ENCODE measurements at places on chromosomes 4 and X.

DNA sequence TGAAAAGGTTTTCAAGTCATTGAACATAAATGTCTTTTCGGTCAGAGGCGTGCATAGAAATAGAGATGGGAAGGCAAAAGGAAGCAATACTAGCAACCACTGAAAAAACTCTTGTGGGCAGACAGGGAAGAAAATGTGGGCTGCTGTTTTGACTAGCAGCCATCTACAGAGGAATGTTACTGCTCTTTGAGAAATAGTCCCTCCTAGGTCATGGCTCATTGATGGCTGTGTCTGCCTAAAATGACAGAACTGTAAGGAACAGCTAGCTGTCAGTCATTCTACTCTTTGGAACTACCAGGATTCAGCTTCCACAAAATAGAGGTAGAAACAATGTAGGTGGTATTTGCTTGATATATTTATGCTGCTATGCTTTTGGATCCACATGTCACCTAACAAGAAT, 26.9 kb upstream of the TMPRSS11B start:
- no peak for DNase-seq

DNA sequence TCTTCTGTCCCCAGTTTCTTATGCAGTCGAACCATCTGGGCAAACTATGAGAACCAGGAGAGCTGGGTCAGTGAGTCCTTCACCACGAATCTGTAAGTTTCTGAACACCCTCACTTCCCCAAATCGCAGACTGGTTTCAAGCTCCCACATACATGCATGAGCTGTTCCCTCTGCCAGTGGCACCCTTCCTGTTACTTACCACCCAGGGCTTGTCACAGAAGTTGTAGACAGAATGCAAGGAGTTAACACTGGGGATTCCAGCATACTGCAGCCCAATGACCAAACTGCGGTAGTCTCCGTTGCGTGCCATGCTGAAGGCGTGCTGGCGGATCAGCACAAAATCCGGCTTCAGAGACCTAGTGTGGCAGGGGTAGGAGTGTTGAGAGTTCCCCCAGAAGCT, 14.6 kb downstream of the SYN1 start:
- no peak for DNase-seq

DNA sequence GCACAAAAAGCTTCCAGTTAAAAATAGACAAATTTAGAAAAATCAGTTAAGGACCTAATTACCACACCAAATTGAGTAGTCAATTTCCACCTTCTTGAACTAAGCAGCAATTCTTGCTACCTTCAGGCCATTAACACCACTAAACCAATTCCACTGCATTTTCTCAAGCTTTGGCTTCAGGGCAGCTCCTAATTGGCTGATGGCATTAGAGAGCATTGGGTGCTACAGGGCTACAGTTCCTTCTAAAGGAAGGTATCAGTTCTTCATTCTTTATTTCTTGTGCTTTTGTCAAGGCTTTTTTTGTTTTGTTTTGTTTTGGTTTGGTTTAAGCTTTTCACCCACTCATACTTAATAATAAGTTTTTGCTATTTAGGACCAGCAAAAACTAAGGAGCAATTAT, 90.2 kb upstream of the FAM241A start:
- no peak for DNase-seq

DNA sequence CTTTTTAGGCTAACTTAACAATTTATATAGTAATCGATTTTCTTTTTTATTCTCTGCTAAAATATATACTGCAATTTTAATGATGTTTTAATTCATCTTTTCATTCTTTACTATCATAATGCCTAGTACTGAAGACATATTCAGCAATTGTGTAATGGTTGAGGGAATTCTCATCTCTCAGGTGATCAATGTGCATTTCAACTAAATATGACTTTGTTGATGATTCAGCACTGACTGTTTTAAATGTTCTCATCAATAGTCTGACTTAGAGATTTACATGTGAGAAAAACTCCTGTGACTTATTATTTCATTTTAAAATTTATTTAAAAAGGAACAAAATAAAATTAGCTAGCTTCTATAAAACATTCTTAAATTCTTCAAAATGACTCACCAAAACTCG, 1450.3 kb downstream of the STIM2 start:
- DNase-seq = no peak

- no peak for DNase-seq
Measured at GRCh38 chr4:123232439-123232838, 164.2 kb upstream of the SPRY1 start.

DNA sequence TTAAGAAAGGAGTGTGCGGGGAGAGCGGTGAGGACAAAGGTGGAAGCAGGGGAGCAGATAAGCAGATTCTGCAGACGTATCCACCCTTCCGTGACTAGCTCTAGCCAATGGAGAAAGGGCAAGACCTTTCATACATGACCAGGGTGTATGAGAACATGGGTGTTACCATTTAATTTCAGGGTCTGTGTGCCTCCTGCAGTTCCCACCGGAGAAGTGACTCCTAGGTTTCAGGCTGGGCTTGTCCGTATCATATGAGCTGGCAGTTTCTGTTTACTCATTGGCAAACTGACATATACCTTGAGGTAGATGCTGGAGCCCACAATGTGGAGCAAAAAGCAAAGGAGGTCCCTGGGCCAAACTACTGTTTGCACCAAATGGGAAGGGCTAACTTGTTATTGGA, 6.8 kb downstream of the RBM47 start:
- no peak for DNase-seq

DNA sequence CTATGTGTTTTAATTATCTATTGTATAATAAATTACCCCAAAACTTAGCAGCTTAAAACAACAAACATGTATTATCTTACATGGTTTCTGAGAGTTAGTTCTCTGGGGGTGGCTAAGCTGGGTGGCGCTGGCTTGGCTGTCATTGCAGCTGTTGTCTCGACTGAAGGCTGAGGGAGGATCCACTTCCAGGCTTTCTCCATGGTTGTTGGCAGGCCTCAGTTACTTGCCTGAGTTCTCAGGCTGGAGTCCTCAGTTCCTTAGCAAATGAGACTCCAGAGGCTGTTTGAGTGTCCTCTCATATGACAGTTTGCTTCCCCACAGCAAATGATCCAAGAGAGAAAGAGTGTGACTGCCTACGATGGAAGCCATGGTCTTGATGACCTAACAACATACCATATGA, 23.5 kb upstream of the GALNT7 start:
- DNase-seq = no peak

GRCh38 chr4:179804440-179804839, 2362.2 kb upstream of the AGA start:
- DNase-seq = no peak

GRCh38 chrX:132775263-132775823, 183.1 kb downstream of the HS6ST2 start:
- no peak for DNase-seq

- no peak for DNase-seq
Measured at GRCh38 chr4:5014007-5014682, 5.1 kb downstream of the CYTL1 start.

- no peak for DNase-seq
Measured at GRCh38 chr4:182553653-182554052, 310.5 kb downstream of the TENM3 start.

DNA sequence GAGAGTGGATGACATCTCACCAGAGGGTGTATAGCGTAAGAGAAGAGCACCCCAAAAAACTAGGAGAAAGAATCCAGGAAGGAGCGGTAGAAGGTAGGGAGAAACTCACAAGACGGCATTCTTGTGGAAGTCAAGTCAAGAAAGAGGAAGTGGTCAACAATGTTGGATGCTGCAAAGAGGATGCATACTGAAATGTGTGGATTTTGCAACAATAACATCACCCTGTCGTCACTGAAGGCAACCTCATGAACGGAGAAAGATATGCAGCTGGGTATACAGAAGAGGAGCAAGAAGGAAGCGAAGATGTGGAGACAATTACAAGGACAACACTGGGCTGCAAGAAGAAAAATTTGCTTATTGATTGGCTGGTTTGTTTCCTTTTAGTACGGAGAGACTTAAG, 11.4 kb upstream of the TAPT1 start:
- no peak for DNase-seq

DNA sequence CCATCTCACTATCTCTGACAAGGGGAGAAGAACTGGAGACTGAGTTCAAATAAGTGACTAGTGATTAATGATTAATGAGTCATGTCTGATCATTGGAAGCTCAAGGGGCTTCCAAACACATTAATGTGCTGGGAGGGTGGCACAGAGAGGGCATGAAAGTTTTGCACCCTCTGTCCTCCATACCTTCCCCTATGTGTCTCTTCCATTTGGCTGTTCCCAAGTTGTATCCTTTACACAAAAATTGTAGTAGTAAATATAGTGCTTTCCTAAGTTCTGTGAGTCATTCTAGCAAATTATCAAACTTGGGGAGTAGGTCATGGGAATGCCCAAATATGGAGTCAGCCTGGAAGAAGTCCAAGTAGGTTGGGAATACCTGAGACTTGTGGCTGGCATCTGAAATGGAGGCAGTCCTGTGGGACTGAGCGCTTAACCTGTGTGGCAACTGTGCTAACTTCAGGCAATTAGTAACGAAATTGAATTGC, 4.1 kb upstream of the FAM200B start:
- DNase-seq = no peak

- no peak for DNase-seq
Measured at GRCh38 chr4:83546786-83547185, 10.9 kb downstream of the GPAT3 start.

GRCh38 chr4:6974138-6974848, 64.7 kb downstream of the TBC1D14 start:
- peak; percentile 61 for DNase-seq

GRCh38 chr4:108890484-108890881, 127.6 kb upstream of the ETNPPL start:
- no peak for DNase-seq

- DNase-seq = no peak
Measured at GRCh38 chr4:183621875-183622274, 37.1 kb downstream of the RWDD4 start.

DNA sequence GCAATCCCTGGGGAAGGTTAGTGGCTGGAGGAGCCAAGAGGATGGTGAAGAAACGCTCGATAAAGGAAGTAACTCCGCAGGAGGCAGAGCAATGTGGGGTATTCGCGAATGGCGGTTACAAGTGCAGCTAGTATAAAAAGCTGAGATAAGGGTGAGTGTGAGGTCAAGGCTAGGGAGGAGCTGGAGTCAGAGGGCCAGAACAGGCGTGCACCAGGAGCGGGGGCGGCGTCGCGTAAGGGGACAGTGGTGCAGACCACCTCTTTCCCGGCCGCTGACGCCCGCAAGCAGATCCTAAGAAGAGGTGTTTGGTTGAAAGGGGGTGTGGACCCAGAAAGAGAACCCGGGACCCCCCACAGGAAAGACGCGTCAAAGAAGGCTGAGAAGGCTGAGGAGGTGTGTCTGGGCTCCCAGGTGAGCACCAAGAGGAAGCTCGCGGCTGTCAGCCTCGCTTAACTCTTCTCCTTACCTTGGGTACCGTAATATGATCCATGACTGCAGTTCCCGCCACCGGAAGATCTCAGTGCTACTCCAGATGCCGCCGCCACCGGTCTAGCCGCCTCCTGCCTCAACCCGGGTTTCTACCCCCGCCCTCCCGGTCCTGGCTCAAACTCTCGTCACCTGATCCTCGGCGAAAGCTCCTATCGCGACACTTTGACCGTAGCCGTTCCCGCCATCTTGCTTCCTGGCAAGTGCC, at the start of gene MTMR8:
MTMR8 (minus strand) TSS at position 579 of the 694 bp plus-strand sequence; CDS start at position 490, 89 bp downstream.
- DNase-seq = peak; percentile 35

DNA sequence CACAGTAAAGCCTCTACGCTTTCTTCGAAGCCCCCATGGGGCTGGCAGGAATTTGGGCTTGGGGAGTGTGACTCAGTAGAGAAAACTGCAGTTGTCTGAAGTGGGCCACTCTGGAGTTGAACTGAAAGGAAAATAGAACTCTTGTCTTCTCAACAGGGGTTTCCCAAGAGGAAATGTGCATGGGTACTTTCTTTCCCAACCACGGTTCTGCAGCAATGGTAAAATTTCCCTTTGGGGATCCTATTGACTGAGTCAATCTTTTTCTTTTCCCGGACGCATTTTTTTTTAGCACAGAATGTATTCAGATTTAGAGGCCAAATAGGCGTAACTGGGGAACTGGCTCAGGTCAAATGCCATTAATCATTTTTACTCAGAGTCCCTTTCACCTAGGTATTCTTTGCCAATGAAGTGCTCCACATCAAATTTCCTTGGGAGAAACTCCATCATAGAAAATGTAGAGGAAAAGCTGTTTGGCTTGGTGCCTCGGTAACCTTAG, 269.3 kb downstream of the STIM2 start:
- DNase-seq = no peak

DNA sequence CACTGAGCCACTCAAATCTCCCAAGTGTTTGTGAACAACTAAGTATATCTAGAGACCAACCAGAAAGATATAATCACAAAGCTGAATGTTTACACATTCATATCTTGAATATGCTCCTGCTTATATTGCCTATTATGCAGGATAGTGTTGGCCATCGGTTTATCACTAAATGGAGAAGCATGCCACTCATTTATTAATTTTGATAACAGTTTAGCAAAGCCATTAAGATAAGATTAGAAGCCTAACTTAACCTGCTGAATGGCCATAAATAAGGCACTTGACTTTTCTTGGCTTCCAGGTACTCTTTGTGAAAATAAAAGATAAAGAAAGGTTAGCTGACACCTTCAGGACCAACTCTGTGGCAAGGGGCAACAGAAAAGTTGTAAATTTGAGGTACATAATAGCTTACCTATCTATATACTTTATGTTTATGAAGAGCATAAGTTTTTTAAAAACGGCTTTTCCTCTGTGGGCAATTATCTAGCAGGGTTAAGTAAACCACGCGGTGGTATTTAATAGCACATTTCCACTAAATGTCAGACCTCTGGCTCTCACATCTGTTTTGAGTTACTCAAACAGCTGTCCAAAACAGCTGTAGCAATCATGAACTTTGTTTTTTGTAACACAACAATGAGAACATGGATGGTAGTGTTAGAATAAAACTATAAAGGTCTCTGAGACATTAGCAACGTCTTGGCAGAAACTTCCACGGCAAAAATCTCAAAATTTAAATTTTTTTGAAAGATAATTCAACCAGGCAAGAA, 58.8 kb upstream of the FTHL17 start:
- DNase-seq = no peak

DNA sequence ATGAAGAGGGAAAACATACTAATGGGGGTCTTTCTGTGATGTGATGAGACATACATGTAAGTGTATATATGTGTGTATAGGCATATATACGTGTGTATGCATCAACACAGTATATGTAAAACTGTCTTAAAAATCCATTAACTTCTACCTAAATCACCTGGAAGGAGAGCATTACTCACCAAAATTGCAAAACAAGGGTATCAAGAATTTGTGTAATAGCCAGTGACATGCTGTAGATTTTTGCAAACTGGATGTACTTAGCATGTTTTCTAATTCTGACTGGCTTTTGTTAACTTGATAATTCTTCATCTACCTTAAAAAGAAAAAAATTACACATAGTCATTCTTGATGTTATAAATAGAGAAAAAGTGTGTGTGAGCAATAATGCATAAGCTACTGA, 104.7 kb downstream of the PRRG1 start:
- no peak for DNase-seq

DNA sequence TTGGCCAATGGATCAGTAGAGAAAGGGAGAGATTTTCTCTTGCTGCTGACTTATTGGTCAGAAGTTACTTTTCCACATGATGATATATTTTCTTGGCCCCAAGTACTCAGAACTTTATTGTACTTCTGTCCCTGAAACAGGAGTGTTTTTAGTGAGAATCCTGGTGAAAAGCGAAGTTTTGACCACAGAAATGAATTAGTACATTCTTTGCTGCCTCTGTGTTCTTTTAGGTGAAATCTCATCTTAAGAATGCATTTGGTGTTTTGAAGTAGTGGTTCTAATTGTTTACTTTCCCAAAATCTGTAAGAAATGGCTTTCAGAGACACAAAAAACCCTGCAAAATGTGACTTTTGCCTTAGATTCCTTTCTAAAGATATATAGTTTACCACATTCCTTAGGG, 240.4 kb downstream of the FRMPD4 start:
- DNase-seq = no peak
